ENCODE measurements at places on chromosomes 3 and 15.

DNA sequence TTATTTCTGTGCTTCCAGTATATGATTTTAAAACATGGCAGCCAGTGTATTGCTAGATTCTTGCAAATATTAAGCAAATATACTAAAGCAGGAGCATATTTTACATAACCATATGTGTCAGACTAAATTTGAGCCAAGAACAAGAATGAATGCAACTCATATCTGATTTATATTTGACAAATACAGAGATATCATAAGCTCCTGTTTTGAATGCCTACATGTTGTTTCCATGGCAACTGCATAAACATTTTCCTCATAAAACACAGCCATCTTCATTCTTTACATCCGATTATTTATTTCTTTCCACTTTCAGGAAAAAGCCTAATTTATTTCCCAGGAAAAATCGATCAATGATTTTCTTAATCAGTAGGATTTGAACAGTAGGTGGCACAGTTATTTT, 172.2 kb upstream of the TSPAN3 start:
- DNase-seq = no peak

GRCh38 chr3:156388497-156389448, 166.1 kb downstream of the SSR3 start:
- DNase-seq = no peak

DNA sequence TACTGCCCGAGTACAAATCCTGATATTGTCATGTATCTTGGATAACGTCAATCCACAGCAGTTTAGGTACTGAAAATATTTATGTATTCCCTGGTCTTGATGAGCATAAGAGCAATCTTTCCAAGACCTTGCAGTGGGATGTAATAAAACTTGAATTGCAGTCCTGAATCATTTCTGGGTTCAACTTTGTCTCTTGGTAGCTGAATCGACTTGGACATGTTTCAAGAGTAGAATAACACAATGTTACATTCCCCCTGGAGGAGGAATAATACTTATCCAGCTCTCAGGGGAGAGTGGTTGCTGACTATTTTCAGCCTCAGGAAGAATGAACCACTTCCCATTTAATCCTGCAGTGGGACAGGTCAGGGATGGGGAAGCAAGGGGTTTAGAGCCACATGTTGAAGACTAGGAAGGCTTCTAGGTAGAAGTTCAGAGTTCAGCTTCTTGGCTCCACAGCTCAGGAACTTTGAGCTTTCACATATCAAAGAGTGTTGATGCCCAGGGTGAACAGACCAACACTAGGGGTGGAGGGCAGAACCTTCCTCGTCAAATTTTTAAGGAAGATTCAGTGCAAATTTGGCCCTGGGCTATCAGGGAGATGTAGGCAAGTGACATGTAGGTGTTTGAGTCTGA, 43.4 kb upstream of the GPD1L start:
- no peak for DNase-seq

DNA sequence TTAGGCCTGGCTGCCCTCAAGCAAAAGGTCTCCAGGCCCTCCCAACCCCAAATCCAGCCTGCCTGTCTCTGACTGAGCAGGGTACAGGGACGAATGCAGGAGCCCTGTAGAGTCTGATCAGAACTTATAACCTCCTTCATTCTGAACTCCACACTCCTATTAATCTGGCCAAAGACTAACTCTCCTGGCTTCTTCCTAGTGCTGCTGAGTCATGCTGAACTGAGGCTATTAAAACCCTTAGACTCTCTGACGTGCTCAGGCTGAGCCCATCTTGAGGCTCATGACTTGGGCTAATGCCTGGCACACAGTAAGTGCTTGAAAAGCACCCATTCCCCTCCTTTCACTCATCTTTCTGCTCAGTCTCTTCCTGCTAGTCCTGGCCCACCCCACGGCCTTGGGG, 81.9 kb downstream of the NUP210 start:
- DNase-seq = no peak

DNA sequence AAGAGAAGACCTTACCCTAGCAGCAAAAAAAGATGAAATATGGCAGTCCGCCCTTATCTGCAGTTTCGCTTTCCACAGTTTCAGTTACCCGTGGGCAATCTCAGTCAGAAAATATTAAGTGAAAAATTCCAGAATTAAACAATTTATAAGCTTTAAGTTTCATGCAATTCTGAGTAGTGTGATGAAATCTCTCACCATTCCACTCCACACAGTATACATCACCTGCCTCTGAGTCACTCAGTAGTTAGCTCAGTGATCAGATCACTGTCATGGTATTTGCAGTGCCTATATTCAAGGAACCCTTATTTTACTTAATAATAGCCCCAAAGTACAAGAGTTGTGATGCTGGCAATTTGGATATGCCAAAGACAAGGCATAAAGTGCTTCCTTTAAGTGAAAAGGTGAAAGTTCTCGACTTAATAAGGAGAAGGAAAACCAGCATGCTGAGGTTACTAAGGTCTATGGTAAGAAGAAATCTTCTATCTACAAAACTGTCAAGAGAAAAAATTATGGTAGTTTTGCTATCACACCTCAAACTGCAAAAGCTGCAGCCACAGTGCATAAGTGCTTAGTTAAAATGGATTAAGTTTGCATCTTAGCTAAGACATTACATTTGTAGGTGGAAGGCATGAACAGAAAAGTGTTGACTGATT, 48.1 kb downstream of the HSPBAP1 start:
- no peak for DNase-seq

DNA sequence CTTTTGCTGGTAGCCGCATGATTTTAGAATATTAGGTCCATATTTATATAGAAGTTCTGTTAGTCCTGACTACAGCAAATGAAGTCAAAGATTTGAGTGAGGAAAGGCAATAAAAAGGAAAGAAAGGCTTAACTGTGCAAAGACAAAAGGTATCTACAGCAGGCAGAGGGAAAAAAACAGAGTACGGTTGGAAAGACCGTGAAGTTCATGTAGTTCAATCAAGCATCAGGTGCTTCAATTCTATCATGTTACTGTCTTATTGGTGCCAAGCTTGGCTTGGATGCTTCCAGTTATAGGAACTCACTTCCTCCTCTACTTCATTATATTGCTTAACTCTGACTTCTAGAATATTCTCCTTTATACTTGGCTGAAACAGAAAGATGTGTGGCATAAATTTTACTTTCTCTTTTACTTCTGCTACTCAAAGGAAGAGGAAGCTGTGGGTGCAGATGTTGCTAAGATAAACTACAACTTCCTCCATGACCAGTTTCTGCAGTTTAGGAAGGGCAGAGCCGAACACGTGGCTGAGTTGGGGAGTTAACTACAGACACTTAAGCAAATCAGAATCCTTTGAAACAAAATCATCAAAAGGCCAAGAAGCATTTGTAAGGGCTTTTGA, 72.6 kb upstream of the ZBED2 start:
- DNase-seq = peak; percentile 29

GRCh38 chr3:27333843-27334242, 35.3 kb downstream of the NEK10 start:
- no peak for DNase-seq

DNA sequence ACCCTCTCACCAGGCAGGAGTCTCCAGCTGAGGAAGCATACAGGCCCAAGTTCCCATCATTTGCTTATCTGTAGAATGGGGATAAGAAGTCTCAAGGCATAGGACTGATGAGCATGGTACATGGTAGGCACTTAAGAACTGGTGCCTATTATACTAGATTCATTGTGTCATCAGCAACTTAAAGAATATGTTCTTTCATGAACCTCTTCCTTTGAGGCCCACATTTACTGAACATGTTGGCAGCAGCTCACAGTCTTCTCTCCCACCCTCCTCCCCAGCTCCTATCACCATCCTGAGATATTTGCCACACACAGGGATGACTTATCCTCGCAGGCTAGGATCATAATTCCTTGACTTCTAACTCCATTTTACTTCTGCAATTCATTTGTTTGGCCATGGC, 142.5 kb downstream of the PDE8A start:
- DNase-seq = no peak
